ENCODE measurements at places on chromosomes 2 and 18. TPM values are rescaled to one million over a fixed set of nuclear protein-coding genes. Genes with fewer than 3 reads are reported as not detected.

DNA sequence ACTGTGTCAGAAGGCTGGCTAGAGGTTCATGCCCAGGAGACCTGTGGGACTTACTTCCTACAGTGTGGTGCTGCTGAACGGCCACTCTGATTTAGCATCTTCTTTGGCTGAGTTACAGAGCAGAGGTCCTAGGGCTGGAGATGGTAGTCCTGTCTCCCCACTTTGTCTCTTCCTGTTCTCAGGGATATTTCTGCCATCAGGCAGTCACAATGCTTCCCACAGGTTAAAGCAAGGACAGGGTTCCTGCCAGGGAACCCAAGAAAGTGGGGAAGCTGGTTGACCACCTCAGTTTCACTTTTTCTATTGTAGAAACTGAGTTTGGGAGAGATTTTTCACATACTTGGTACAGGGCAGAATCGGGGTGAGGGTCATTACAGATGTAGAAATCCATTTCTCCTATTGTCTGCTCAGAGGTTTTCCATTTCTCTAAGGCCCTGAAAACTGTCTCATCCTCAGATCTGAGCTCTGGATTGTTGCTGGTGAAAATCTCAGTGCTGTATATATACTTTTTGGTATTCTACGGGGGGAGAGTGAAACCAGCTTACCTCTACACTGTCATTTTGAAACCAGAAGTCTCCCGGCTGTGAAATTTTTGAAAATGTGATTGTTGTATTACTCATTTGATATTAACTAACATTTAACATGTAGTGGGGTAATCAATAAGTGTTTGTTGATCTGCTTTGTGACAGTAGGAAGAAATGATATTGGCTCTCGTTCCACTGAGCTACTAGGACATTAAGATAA lies 37.0 kb upstream of the MEP1B start:
- DNase-seq, result no peak

DNA sequence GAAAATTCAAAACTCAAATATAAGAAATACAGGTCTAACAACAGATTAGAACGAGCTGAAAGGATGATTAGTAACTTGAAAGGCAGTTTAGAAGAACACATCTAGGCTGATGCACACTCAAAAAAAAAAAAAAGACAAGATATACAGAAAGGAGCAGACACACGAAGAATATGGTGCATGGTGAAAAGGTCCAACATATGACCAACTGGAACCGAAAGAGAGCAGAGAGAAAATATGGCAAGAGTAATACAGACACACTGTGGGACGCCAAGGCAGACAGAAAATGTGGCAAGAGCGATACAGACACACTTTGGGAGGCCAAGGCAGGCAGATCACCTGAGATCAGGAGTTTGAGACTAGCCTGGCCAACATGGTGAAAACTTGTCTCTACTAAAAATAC lies 39.8 kb downstream of the NDUFA10 start:
- DNase-seq, result no peak

The STK11IP gene
- polyA plus RNA-seq, result 37.6 TPM

The REG1B gene
- polyA plus RNA-seq, result not detected

The HES6 gene
- 11.4 TPM for polyA plus RNA-seq

- DNase-seq, result no peak
Measured at GRCh38 chr2:13056259-13056843, 339.6 kb downstream of the TRIB2 start.

GRCh38 chr18:21484851-21485636 lies 115.5 kb downstream of the ESCO1 start:
- DNase-seq, result no peak

The CRYBA2 gene
- polyA plus RNA-seq, result not detected

DNA sequence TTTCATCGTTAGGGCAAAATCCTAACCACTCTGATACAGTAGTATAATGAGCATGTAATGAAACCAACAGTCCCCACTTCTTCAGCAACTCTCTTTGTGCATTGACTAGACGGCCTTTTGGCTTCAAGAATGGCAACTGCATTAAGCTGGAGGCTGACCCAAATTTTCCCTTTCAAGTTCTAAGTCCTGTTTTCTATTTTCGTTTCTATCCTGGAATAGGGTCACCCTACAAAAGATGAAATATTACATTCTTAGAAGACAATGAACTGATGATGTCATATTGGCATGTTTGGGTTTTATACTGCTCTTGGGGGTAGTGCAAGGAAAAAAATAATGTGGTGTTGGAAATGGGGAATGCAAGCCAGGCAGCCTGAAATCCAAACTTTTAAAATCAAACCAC lies 254.4 kb downstream of the ETAA1 start:
- DNase-seq, result no peak

DNA sequence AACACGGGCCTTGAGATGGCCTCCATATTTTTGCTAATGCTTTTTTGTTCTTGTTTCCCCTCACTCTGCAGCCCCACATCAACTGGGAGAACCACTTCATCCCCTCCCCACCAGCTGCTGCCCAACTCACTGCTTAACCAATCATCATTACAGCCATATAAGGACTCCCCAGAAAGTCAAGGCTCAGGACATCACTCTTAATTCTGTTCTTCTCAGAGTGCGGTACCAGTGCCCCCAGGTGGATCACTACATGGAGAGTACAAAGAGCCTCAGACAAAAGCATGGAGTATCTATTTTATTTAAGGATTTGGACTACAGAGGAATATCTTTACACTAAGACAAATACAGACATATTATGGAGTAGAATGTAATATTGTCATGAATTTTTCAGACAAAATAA lies 340.6 kb downstream of the PAX3 start:
- no peak for DNase-seq

DNA sequence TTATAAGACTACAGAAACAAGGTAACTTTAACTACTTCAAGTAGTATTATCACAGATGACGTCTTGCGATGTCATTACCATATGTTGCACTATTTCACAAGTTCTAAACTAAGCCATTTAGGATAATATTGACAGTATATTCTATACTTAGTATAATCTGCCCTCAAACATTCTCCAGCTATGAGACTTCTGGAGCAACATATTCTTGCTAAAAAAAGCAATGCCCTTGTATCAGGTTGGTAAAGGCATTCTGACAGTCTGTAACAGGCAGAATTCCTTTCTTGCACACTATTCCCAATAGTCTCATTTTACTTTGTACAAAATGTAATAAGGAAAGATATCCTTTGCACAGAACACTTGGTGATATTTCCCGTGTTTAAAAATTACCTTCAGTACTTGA lies 694.8 kb upstream of the PKDCC start:
- DNase-seq, result no peak

DNA sequence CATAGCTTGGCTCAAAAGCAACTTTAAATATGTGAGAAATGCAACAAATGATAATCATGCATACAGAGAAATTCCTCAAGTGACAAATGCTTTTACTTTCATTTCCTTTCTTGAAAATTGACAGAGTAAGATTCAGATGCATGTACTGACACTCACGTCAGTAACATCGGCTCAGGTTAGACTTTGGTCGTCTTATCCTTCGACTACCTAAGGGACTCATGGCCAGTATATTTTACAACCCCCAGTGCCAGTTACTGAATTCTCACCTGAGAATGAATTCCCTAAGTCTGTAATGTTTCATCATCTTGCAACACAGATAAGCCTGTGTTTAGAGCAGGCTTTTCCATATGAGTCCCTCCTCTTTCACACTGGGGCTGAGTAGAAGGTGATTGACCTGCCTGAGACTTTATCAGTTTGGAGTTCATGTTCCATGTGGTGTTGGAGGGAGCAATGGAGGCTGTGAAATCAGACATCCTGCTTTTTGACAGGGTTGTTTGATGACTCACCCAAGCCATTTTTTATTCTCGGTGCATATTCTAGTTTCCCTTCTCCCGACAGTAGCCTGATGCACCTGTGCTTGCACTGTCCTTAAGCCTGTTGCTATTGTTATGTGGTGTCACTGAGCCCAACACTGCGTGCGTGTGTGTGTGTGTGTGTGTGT lies 30.5 kb upstream of the ATP8B1 start:
- DNase-seq, result no peak

DNA sequence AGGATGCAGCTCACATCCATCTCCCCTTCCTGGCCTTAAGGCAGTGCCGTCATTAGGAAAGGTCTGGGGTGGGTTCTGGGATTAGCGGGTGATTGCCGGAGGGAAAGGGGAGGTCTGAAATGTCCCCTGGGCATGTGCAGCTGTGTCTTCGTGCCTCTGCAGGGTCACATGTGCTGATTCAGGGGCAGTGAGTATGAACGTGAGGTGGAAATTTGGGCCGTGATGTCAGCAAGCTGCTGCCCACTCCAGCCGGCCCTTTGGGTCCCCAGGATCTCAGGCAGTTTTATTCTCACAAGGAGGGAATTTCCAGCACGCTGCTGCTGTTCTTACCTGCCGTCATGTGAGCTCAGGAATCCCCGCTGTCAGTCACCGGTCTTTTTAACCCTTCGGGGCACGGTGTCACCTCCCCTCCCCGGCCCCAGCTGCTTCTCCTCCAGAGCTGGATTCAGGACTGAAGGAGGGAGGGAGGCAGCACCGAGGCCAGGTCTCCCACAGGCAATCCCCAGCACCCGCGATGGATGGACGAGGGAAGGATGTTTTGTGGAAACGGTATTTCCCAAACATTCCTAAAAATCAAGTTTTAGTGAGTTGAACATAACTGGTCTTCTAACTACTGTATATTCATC lies 23.5 kb downstream of the GPR35 start:
- DNase-seq, result no peak

DNA sequence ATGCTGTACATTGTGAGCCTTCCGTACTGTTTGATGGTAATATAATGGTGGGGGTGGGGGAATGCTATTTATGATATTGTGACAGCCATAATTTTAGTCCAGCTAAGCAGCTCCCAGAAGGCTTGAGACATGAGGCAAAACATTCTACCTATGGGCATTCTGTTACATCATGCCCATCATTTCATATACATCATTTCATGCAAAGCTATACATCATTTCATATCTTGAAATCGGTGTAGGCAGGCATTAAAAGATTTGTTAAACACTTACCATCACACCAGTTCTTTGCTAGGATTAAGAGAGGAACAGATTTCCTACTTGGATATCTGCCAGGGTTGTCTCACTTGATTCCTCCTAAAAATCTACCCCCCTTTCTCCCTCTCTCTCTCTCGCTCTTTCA lies 84.5 kb downstream of the COL5A2 start:
- DNase-seq, result no peak

- DNase-seq, result no peak
Measured at GRCh38 chr18:47286776-47287410, 35.4 kb upstream of the SKOR2 start.

- DNase-seq, result no peak
Measured at GRCh38 chr2:42954227-42954962, 162.0 kb upstream of the HAAO start.

DNA sequence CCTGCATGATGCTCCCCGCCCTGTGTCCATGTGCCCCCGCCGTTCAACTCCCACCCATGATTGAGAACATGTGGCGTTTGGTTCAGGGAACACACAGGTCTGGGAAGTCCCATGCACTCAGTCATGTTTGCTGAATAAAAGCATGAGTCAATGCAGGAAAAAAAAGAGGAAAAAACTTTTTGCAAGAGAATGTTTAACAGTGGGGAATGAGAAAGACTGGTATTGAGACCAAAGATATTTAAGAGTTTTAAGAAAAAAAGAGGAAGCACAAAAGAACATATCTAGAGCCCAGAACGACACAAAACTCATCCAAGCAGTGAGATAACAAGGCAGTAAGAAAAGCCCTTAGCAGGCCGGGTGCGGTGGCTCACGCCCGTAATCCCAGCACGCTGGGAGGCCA lies 279.2 kb upstream of the THSD7B start:
- no peak for DNase-seq

The FECH gene
- 38.7 TPM for polyA plus RNA-seq

The DTNA gene
- polyA plus RNA-seq, result 21.3 TPM

The OTOF gene
- 0.20 TPM for polyA plus RNA-seq

GRCh38 chr18:50161597-50162205 lies 33.2 kb downstream of the MYO5B start:
- DNase-seq, result no peak

DNA sequence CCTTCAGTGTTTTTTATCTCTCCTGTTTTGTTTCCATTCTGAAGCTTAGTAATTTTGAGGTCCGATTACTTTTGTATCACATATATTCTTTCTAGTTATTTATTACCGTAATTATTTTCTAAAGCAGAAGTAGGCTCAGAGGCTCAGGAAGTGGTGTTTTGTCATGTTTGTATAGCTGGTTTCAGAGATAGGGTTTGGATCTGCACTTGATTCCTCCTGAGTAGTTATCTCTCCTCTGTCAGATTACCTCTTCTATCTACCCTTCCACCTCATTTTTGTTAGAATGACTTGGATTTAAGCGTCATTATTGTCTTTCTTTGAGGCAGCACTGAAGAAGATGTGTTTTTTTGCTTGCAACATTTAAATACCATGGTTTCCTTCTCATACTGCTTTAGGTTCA lies 95.4 kb downstream of the MTA3 start:
- no peak for DNase-seq

The LDLRAD4 gene
- 10.3 TPM for polyA plus RNA-seq

DNA sequence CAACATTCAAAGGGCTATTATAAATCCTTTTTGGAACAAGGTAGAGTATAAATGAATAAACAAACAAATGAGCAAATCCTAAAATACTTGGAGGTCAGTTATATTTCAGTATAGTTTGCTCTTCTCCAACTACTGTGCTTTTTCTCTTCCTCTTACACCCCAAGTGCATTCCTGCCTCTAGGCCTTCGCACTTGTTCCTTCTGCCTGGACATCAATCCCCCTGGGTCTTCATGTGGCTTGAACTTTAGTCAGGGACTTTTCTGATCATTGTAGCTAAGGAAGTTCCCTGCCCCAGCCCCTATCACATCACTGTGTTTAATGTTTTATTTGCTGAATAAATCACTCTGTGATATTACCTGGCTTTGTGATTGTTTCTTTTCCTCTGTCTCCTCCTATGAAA lies 418.2 kb upstream of the HNRNPA3 start:
- DNase-seq, result no peak

The COLEC12 gene
- polyA plus RNA-seq, result 24.0 TPM

- no peak for DNase-seq
Measured at GRCh38 chr18:48201337-48202005, 207.7 kb downstream of the ZBTB7C start.

- no peak for DNase-seq
Measured at GRCh38 chr2:176292608-176293007, 23.4 kb downstream of the MTX2 start.

DNA sequence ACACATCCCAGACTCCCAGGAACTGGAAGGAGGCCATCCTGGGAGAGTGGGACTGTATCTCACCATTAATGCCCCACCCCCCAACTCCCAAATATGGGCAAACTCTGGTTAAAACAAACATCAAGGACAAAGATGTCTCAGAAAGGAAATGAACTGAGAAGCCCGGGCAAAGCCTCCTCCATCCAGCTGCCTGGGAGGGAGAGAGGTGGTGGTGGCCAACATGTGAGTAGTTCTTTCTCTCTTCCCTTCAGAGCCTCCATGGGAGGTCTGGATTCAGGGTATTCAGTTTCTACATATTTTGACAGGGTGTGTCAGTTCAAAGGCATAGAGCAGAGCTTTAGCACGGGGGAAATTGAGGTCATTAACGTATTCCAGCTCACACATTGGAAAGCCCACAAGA lies 57.5 kb downstream of the CXCR4 start:
- DNase-seq, result no peak

The VIL1 gene
- 31.7 TPM for polyA plus RNA-seq

DNA sequence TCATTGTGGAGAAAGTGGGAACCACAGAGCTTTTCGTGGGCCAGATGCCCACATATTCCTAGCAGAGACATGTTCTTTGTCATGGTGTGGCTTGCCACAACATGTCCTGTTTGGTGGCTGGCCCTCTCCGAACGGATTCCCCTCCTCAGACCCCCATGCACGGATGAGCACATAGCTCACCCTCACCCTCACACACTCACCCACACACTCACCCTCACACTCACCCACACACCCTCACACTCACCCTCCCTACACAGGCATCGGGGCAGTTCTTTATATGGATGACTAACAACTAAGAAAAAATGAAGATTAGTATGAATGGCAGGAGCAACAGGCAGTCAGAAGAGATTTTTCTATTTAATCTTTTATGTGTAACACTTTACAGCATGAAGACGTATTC lies 149.9 kb downstream of the ZNF236 start:
- no peak for DNase-seq
